Ammon's horn (tissue), 1 donor: ENCODE measurements at places on chromosomes 11 and 22.

GRCh38 chr11:21933095-21933494 lies 259.8 kb upstream of the ANO5 start:
- DNase-seq: no peak

DNA sequence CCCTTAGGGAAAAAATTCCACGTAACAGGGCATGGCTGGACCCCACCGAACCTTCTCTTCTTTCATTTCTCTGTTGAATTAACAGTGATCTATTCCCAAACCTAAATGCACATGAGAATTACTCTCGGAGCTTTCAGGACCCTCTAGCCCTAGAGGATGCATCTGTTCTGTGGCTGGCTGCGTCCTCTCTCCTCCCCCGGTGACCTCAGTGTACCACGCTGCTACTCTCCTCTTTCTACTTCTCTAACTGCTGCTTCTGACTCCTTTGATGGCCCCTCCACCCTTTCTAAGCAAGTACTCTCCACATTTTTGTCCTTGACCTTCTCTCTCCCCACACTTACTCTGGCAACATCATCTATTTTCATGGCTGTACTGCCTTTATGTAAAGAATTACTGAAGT lies 12.1 kb upstream of the APOA1 start:
- no peak for DNase-seq

DNA sequence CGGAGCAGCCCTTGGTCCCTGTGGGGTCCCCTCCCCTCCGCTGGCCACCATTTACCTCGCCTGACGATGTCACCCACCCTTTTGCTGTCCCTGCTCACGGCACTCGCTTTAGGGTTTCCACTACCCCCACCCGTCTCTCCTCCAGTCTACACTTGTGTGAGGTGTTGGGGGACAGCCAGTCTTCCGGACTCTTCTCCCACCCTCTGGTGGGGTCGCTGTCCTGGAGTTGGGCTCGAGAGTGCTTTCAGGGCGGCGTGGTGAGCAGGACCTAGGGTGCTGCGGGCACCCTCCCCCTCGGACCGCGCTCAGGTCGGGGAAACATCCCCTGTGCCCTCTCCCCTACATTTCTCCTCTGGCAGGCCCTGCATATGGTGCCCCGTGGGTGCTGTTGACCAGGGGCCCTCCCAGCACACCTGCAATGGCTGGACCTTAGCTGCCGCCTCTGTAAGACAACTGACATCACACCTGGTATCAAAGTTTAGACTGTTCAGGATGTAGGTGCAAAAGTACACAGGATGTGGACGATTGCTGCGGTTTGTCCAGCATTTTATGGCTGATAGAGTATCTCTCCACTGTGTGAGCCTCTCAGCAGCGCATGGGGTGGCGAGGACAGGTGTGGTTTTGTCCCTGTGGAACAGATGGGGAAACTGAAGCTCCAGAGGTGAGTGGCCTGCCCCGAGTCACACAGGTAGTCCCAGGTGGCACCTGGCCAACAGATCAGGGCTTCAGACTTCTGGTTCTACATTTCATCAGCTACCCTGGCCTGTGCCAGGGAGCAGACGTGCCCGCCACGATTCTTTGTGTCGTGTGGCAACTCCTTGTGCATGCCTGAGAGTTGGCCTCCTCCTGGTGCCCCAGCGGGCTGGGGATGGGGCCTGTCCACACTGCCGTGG lies 1.2 kb downstream of the GRK2 start:
- DNase-seq: no peak

DNA sequence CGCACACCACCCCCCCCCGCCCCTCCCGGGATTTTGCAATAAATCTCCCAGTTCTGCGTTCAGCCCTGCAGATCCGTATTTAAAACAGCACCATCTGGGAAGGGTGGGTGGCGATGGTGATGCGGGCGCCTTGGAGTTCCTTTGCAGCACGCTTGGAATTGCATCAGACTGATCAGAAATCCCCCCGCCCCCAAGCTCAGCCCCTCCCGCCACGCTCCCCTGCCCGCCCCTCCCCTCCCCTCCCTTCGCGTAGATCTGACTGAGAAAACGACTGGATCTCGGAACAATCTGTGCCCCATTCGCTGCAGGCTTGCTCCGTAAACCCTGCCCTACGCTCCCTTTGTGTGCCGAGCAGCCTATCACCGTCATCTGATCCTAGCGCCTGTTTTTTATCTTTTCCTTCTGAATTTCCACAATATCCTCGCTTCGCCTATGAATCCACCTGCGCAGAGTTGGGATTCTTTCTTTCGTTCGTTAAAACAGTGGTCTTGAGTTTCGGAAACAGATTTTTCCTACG lies 18.1 kb upstream of the BDNF start:
- DNase-seq: peak; percentile 79

DNA sequence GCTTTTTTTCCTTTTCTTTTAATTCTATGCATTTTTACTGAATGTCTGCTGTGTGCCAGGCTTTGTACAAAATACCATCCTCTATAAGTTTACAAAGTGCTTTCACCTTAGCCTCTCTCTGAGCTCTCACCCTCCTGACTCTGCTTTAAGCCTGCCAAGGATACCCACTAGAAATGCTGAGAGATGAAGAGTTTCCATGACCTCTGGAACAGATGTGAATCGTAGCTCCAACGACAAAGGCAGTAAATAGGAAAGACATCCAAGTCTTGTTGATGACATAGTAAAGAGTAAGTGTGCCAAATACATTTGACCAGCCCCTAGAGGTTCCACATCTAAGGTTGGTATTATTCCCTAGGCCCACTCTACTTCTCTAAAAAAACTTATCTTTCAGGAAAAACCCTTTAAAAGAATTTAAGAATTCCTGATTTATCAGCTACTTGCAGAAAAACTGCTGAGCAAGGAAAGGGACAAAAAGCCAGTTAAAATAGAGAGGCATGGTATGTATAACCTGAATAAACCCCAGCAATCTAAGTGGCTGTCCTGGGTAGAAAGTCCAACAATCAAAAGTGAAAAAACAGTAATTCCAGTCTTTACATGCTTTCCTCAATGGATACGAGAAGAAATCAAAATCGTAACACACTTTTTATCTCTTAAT lies 45.4 kb downstream of the GAB2 start:
- no peak for DNase-seq

GRCh38 chr11:61549662-61550568 lies 31.0 kb downstream of the SYT7 start:
- peak; percentile 59 for DNase-seq

DNA sequence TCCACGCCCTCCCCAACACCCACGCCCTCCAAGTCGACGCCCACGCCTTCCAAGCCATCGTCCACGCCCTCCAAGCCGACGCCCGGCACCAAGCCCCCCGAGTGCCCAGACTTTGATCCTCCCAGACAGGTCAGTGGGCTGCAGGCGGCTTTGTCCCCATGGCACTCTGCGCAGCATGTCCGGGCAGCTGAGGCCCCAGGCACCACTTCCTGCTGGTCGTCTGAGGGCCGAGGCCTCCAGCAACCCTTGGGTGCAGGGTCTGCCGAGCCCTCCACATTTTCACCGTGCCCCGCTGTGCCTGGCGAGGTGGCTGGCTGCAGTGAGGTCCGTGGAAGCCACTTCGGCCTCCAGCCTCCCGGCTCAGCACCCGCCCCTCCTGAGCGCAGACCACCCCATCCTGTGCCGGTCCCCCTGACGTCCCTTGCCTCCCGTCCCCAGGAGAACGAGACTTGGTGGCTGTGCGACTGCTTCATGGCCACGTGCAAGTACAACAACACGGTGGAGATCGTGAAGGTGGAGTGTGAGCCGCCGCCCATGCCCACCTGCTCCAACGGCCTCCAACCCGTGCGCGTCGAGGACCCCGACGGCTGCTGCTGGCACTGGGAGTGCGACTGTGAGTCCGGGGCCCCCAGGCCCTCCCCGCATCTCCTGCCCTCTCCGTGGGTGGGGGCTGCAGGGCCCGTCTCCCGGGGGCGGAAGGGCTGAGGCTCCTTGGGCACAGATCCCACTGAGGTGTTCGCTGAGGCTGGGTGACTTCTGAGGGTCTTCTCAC lies 26.8 kb downstream of the MUC2 start:
- DNase-seq: no peak

DNA sequence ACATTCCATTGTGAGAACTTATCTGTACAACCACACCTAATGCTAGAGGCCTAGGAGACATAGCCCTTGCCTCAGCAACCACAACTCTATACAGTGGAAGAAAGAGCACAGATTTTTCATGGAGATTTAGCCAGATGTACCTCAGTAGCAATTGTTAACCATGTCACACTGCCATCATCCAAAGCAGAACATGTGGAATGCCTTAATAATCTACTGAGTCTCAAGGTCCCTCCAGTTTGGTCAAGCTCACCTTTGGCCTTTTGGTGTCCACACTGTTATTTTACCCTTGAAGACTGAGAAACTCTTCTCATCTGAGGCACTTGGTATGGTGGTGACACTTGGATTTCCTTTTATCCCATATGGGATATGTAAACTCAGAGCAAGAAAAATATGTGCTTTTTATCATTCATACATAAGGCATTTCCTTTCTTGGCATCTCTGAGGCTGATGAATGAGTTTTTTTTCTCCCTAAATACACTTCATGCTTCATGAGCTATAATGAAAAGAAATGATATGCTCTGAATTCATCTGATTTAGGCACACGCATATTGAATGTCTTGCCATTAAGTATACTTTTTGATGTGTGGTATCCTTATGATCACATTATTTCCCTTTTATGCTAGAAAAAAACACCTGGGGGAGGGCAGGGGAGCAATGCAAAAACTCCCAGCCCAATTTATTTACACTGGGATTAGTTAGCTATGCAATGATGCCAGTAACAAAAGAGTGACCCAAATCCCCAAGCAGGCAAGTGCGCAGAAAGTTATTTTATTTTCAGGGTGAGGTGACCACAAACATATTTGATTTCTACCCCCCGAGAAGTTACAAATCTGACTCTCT lies 63.3 kb upstream of the ME3 start:
- no peak for DNase-seq

DNA sequence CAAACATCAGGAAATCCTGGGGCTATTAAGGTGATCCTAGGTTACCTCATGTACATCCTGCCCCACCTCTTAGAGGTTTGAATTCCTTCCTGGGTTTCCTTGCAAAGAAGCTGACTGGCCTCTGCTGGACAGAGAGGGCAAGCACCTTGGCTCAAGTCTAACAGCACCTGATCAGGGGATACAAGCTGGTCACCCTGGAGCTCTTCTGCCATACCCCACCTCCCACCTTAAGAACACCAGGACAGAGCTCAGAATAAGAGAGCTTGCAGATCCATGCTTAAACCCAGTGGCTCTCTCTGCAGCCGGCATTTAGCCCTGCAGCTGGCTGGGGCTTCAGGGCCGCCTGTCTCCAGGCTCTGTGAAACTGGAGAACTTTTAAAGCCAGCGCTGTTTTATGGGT lies 386.6 kb upstream of the NARS2 start:
- DNase-seq: no peak
